Stimulated activated CD4-positive, alpha-beta T cell treated with anti-CD3 and anti-CD28 coated beads, Interleukin-4, amount 100 ng/mL, for 24 hours (primary cell): ENCODE measurements at places on chromosomes 7 and 10.

GRCh38 chr10:133377025-133377817 lies 1.8 kb upstream of the PAOX start:
- no peak for DNase-seq

GRCh38 chr10:93758891-93759410 lies 1.2 kb downstream of the LGI1 start:
- no peak for DNase-seq

DNA sequence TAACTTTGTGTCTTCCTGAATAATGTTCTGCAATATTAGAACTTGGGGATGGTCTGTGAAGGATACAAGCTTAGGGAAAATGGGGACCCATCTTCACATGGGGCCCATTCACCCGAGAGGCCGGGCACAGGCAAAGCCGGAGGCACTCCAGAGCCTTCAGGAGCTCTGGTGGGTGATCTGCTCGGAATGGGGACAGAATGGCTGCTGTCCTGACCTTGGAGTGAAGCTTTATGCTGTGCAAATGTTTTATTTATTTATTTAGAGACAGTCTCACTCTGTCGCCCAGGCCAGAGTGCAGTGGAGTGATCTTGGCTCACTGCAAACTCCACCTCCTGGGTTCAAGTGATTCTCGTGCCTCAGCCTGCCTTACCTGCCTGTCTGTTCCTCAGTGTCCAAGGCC lies 55.4 kb downstream of the DYNC2I1 start:
- no peak for DNase-seq

DNA sequence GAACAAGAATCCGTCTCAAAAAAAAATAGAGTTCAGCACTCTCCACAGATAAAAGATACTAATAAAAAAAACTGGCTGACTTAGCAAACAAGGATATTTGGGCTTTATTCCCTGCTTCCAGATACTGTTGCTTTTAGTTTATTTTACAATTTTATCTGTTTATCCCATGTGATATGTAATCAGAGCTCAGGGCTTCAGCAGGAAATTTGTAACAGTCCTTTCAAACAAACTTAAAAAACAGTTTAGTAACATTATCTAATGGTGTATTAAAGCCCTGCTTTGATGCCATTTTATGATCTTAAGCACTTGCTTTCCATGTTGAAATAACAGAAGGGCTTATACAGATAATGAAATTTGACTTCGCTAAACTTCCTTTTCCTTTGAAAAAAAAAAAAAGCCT lies 28.1 kb downstream of the DCLRE1A start:
- DNase-seq = no peak

DNA sequence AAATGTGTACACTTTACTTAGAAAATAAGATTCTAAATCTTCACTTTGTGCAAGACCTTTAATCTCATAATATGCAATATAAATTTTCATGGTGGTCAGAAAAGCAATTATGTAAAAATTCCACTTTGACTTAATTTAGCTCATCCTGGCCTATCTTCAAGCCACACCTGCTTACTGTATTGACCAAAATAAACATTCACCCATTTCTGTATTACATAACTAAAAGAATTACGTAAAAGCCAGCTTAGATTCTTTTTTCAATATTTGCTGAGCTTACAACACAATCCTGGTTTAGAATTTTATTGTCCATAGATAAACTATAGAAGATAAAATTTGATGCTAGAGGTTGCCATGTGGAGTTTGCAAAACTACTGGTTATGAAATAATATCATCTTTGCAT lies 172.9 kb upstream of the GRM3 start:
- DNase-seq = no peak

GRCh38 chr7:44772867-44773266 lies 23.6 kb upstream of the PPIA start:
- DNase-seq = no peak

DNA sequence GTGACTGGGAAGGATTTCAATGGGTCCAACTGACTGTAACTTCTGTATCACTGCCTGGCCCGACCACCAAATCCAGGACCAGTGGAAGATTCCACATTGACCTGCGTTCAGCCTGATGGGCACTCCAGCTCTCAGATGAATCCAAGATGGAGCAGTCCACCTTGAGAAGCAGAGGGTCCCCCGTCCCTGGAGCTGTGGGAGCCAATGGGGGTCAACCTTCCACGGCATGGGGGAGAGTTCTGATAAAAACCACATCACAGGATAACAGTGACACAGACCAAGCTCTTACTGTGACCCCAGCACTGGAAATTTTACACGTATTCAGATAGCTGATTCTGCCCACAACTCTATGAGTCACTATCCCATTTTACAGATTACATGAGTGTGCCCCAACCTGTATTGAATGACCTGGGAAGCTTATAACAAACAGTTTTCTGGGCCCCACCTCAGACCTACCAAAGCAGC lies 11.2 kb downstream of the ZCCHC24 start:
- DNase-seq = no peak

DNA sequence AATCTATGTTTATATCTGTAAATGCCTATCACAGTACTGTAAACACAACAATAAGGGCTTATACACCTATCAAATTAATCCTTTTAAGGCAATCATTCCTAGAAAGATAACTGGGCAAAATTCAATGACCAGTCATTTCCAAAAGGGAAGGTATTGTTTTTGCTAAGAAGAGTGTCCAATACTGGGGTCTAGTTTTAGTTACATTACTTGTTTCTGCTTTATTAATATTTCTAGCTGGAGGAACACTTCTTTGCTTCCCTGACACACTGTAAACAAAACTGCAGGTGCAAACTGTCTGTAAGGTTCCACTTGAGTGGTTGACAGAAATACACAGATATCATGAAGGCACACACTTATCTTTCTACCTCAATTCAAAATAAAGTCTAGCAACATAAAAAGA lies 84.2 kb upstream of the FAM133B start:
- DNase-seq = no peak

DNA sequence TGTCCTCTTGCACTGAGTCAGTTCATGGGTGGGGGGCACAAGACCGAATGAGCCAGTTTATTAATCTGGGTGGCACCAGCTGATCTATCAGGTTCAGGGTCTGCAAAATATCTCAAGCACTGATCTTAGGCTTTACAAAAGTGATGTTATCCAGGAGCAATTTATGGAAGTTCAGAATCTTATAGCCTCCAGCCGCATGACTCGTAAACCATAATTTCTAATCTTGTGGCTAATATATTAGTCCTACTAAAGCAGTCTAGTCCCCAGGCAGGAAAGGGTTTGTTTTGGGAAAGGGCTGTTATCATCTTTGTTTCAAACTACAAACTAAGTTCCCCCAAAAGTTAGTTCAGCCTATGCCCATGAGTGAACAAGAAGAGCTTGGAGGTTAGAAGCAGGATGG lies 33.9 kb downstream of the AKR1C8 start:
- DNase-seq = no peak
